ENCODE measurements at places on chromosomes 16 and 17. TPM values are rescaled to one million over a fixed set of nuclear protein-coding genes. Genes with fewer than 3 reads are reported as not detected.

ZNF423 gene
- 52.3 TPM for total RNA-seq

DPEP3 gene
- 10.6 TPM for total RNA-seq

CLEC18B gene
- total RNA-seq = 0.59 TPM

CLEC19A gene
- 0.35 TPM for total RNA-seq

GRCh38 chr16:81319221-81319912, 4.6 kb downstream of the GAN start:
- no peaks in the 10 kb centered on the region for H3K27me3 ChIP-seq
- peaks cover 5% of the 10 kb centered on the region for H3K4me1 ChIP-seq
- no peak for DNase-seq
- no peak overlapping the region for H3K4me3 ChIP-seq

GRCh38 chr16:83929811-83930555, 23.1 kb upstream of the OSGIN1 start:
- H3K4me3 ChIP-seq = no peak overlapping the region
- no peaks in the 10 kb centered on the region for H3K36me3 ChIP-seq
- H3K27me3 ChIP-seq = no peaks in the 10 kb centered on the region
- no peak for DNase-seq

DNA sequence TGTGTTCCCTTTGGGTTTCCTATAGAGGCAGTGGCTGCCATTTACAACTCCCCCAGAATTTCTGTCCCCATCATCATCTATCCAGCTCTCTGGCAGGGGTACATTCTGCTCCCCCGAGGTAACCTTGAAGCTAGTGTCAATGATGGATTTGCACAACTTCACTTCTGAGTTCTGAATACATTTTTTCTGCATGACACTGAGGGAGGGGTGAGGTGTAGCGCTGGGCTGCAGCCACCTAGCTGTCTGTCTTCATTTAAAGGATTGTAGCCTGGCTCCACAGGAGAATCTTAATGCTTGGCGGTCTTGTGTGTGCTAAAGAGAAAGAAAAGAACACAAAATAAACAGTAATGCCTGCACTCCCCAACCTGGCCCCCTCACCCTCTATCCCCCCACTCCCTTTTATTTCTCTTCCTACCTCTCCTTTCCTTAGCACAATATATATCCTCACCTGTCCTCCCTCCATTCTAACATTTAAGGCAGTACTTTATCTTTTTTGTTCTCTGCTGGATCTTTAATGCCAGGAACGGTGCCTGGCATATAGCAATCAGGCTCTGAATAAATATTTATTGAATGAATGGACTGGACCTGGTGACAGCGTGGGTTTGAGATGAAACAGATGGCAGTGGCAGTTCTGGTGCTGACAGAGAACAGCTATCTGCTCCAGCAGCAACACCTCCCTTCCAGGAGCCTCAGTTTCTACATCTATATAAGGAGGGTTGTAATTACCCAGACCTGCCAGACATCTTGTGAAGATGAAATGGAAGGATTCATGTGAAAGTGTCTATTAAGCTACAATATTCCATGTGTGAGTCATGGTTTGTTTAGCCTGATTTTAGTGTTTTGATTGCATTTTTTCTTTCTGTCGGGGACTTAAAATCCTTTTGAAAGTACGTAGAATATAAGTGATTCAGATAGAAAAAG, 163.5 kb upstream of the CDH11 start:
- no peak for DNase-seq
- H3K36me3 ChIP-seq = no peaks in the 10 kb centered on the region
- peaks cover 18% of the 10 kb centered on the region for H3K4me1 ChIP-seq

GRCh38 chr16:72873044-72873443, 174.9 kb downstream of the ZFHX3 start:
- no peak overlapping the region for H3K27ac ChIP-seq
- no peak overlapping the region for H3K4me3 ChIP-seq
- H3K4me1 ChIP-seq = no peaks in the 10 kb centered on the region
- H3K27me3 ChIP-seq = no peaks in the 10 kb centered on the region
